ENCODE measurements at places on chromosomes 11 and 22.

DNA sequence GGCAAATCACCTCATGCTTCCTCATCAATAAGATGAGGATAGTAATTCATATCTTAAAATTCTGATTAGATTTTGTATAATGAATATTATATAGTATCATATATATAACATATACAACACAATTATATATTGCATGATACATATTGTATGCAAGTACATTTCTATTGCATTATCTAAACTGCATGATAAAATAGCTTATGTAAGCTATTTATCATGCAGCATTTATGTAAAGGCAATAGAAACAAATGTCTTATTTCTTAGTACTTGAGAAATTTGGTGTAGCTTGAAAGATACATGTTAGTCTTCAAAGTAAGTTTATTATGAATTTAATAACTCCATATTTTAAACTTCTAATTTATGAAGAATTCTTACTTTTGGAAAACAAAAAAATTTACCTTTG is 5.5 kb downstream of the LIN7C start:
- no peak for DNase-seq

DNA sequence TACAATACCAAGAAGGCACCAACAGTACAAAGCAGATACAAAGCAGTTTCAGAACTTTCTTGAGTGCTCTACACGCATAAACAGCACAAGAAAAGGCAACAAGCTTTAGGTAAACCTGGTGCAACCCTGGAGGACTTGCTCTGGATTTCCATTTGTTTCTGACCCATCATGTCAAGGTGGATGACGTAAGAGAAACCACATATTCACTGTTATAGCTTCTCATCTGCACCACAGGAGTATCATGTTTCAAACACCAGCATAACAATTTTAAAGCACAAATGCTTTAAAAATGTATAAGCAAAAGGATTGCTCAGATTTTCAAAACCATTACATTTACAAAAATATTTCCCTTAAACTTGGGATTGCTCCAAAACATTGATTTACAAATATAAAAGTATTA is 25.0 kb upstream of the YPEL1 start:
- no peak for DNase-seq

DNA sequence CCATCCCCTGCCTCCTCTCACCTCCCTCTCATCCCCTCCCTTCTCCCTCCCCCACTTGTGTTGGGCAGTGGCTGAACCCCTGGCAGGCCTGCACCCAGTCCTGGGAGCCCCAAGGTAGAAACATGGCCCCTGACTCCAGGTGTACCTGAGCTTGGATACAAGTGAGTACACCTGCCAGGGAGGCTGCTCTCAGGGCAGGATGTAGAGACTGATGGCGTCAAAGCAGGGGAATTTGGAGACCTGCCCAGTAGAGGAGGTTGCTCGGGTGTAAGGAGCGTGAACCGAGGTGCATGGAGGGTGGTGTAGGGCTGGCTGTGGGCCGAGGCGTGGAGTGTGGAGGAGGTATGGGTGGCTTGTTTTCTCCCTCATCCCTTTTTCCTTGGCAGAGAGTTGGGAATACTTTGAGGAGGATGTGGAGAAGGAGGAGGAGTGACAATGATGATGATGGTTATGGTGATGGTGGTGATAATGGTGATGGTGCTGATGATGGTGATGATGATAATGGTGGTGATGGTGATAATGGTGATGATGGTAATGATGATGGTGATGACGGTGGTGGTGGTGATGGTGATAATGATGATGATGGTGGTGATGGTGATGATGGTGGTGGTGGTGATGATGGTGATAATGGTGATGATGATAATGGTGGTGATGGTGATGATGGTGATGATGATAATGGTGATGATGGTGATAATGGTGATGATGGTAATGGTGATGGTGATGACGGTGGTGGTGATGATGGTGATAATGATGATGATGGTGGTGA is 12.3 kb downstream of the MRGPRG start:
- no peak for DNase-seq

DNA sequence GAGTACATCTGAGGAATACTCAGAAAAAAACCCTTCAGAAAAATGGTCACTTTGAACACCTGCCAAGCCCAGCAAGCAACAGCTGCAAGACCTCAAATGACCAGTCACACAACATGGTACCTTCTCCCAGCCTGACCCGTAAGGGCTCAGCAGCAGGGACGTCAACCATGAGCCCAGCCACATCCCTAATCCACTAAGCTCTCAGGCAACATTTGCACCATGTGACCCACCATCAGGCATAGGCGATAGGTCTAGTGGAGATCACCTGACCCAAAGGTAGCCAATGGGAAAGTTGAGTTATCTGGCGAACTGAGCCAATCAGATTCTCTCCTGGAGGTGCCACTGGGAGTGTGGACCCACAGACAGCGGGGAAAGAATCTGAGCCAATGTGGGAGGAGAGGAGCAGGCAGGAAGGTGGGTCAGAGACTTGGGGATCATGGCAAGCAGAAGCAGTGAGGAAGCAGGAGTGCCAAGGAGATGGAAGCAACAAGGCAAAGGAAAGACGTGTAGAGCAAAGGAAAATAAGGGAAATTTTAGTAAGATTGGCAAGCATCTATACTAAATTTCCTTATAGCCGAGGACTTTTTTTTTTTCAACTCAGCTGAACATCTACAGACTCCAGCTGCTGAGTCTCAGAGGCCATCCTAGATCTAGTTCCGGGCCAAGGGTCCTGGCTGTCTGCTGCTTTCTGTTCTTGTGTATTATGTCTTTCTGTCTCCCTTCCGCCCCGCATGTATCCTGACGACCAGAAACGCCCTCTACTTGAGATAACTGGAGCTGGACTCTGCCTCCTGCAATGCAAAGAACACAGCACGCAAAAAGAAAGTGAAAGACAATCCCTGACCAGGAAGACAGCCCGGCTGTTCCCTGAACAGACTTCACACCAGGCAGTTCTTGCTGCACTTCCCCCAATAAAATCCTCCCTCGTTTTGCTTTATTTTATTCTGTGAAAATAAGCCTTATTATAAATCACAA is 11.0 kb upstream of the PLAAT2 start:
- DNase-seq: peak; percentile 47

DNA sequence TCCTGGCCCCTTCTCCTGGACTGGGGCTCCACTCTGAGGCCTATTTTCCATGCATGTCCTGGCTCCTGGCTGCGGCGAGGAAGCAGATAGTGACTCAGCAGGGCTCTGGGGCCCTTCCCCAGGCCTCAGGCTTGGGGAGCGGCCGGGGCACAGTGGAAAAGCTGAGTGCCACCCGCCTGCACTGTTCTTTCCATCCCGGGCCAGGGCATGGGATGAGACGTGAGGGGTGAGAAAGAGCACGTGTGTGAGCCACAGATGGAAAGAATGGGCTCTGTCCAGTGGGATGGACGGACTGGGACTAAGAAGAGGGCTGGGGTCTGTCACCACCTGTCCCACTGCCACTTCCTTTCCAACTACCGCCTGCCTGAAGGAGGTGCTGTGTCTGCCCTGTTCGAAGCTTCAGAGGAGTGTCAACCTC is 12.8 kb downstream of the SLC37A2 start:
- no peak for DNase-seq

GRCh38 chr22:48496226-48496845 is 1331.3 kb downstream of the BRD1 start:
- DNase-seq: no peak

DNA sequence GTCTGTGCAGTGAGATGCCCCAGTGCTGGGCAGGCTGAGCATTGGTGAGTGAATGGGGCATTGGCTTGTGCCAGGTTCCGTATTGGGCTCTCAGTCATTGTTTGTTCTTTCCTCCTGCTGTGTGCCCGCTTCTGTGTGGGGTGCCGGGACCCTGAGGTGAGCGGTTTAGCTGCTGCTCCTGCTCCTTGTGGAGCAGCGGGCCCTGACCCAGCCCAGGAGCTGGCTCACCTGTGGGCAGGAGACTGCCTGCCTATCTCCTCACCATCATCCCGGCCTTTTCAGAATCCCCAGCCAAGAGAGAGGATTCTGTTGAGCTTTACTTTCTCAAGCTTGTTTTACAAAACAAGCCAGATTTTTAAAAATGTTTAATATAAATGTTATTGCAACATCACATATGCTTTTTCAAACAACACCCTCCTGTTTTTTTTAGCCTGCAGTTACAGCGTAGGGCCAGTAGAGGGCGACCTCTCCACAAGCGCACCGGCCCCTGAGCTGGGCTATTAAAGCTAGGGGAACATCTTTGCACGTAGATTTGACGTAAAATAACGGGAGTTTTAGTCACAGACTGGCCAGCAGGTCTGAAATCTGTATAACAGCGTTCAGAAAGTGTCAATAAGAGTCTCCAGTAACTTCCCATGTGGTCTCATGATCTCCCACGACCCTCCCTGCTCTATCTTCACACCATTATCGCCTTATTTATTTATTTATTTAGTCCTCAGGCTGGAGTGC is 25.1 kb upstream of the RELT start:
- DNase-seq: peak; percentile 56

DNA sequence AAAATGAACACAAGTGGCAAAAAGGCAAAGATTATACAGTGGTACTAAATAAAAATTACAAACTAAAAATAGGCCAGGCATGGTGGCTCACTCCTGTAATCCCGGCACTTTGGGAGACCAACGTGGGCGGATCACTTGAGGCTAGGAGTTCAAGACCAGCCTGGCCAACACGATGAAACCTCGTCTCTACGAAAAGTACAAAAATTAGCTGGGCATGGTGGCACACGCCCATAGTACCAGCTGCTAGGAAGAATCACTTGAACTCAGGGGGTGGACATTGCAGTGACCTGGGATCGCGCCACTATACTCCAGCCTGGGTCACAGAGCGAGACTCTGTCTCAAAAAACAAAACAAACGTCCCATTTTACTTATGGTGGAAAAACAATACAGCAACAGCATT is 24.5 kb downstream of the ZNF280B start:
- DNase-seq: no peak

DNA sequence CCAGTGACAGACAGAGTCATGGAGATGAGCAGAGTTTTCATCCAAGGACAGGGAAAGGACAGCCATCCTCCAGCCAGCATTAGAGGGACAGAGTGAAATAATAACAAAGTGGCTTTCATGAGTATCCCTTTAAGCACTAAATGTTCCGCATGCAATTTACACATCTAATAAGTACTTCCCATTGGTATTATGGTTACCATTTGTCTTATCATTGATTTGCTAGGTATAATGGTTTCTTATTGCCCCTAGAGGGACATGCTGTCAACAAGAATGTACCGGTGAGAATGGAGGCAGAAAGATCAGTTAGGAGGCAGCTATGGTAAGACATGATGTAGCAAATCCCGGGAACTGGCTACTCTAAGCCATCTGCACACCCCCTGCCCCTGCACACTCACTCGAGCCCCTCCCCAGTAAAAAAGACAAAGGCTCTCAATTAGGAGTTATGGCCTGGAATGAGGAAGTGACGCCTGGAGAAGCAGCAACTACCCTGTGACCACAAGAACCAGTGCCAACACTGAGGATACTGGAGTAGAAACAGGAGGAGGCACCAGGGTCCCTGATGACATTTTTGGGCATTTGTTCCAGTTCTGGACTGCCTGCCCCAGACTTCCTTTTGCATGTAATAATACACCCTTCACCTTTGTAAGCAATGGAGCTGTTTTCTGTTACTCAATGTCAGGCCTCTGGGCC is 30.2 kb upstream of the HMGXB4 start:
- DNase-seq: no peak

- peak; percentile 53 for DNase-seq
These were observed 4.9 kb downstream of the LTO1 start for GRCh38 chr11:69670158-69670845.

DNA sequence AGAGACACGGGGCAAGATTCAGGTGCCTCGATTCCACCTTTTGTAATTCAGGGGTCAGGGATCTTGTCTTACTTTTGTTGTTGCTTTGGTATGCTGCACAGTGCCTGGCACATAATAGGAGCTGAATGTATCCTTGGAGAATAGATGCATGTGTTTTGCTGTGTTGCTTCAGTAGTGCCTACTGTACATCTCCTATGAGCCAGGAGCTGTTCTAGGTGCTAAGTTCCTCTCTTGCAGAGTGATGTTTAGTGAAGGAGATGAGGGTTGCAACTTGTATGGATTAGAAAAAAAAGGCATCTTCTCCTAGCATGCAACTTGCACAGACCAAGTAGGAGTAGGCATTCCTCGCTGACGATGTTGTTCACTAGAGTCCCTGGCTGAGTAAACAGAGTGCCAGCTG is 555.4 kb downstream of the NTM start:
- no peak for DNase-seq

GRCh38 chr22:36871669-36872081 is 10.9 kb downstream of the NCF4 start:
- DNase-seq: no peak

DNA sequence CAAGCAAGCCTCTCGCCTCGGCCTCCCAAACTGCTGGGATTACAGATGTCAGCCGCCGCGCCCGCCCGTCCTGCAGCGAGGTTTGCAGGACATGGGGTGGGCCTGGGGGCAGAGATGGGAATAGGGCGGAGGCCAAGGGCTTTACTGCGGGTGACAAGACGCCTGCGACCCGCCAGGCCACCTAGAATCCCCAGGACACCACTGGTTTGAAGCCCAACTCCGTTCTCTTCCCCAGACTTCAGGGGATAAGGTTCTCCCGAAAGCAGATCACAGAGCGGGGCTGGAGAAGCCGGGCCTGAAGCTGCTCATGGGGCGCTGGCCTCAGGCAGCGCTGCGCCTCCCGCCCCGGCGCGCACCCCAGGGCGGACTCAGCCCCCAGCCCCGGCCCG is 354 bp downstream of the POLR2L start:
- DNase-seq: no peak

- DNase-seq: no peak
These were observed 24.5 kb downstream of the BID start for GRCh38 chr22:17749605-17750395.

DNA sequence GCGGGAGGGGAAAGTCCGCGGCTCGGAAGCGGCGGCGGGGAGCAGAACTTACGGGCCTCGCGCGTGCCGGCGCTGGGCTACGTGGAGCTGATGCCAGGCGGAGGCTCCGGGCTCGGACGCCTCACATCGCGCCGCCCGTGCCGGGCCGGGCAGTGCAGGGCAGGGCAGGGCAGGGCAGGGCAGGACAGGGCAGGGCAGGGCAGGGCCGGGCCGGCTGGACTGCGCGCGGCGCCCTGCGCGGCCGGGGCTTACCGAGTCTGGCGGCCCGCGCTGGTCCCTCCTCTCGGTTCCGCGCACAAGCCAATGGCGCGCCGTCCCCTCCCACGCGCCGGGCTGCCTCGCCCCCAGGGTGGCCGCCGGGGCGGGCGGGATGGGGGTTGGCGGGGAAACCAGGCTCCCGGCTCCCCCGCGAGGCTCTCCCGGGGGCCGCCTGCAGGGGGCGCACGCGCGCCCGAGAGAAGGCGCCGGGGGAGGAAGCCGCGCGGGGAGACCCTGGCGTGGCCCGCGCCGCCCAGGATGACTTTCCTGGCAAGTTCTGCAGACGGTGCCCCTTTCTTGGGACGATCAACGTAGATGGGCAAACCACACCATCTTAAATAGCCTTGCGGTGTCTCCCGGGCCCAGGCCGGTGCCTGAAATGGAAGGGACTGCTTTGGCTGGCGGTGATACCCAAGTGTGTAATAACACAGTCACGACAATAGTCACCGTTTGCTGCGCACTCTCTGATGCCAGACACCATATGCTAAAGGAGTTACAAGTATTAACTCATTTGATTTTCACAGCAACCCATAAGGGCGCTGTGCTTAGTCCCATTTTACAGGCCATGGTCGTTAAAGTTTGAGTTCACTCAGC is at the start of gene TP53I11:
TP53I11 (minus strand) TSS at position 259 of the 852 bp plus-strand sequence. CDS start 12,548 bp downstream, outside the sequence.
- peak; percentile 41 for DNase-seq

- DNase-seq: no peak
These were observed 228.8 kb downstream of the GRIK4 start for GRCh38 chr11:120740380-120740779.
